ENCODE measurements at places on chromosomes 5 and 9.
A peak's percentile ranks its signal among the peaks of the same experiment; 100 is the strongest.

- DNase-seq: no peak
Observed at GRCh38 chr9:72527801-72528195, 6.4 kb downstream of the TMC1 start.

- DNase-seq: no peak
Observed at GRCh38 chr5:116528519-116529234, 45.9 kb downstream of the SEMA6A start.

GRCh38 chr5:170421826-170422225 lies 32.7 kb upstream of the KCNMB1 start:
- DNase-seq: no peak

DNA sequence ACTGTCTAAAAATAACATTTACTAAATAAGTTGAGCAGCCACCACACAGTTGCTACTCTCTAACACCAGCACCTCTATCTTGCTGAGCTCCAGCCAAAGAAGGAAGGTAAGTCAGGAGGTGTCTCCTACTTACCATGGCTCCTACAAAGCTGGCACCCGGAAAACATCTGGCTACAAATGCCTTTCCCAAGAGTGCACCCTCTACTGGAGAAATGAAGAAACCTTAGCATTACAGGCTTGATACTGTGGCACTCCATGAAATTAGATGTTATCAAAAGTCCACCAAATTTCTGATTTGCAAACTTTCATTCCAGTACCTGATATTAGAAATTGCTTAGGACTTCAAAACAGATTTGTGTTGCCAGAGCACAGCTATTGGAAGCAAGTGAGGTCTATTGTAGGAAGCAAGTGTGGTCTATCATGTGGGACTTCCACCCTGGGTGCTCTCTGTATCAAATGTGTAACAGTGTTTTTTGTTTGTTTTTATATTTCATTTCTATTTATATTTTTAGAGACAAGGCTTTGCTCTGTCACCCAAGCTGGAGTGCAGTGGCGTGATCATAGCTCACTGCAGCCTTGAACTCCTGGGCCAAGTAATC lies 25.7 kb upstream of the RFK start:
- DNase-seq: no peak

DNA sequence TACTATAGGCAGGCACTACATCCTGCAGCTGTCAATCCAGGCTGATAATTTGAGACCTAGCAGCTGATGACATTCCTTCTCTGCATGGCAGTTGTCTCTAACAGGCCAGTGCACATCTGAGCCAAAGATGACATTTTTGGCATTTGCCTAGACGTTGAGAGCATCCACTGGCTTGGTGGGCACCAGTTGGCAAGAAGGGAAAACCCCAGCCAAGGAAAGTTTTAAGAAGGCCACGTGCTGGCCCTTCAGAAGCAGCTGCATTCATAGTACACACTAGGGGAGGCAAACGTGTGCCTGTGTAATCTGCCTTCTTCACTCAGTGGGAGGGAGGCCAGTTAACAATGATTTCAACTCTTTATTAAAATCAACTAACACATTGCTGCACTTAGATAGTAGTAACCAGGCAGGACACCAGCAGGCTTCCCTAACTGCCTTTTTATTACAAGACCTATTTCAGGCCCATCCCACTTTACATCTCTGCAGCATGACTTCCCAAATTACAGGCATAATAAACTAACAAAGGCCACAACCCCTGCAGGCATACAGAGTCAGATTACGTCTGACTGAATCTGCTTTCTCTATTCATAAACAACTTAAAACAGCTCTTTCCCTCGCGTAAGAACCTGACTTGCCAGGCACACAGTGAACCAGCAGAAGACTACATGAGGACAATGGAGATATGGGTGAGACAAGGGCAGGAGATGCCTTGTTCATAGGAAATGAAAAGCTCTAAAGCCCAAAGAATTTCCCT lies 576.3 kb downstream of the PDE4D start:
- DNase-seq: peak; percentile 39

DNA sequence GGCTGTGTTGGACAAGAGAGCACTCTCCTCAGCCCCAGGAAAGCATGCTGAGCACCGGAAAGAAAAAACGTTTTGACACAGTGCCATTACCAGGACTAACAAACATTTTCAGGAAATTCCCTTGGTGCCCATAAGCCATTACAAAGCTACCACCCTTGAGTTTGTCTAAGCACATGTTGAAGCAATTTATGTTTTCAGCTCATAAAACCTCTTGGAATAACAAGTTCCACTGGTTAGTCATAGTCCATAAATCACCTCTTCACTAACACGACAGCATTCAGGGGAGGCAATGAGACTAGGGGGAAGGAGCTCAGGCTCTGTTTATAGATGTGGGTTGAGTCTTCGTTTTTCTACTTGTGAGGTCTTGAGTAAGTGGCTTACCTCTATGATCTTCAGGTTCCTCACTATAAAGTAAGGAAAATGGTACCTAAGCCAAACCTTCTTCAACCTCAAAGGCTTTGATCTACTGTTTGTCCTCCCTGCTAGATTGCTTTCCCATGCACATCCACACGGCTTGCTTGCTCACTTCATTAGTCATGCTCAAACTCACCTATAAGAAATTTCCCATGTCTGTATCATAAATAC lies 65.4 kb downstream of the DRD1 start:
- peak; percentile 92 for DNase-seq

DNA sequence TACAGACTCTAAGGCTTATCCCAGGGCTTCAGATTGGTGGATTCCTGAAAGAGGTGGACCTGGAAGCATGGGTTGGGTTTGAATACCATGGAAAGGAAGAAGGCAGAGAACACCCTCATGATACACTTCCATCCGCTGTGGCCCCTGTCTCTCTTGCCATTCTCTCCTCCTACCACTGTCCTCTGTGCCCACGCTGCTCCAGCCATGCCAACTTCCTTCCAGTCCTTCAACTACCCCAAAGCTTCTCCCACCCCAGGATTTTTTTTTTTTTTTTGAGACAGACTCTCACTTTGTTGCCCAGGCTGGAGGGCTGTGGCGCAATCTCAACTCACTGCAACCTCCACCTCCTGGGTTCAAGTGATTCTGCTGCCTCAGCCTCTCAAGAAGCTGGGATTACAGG lies 1.7 kb upstream of the SPARC start:
- DNase-seq: no peak

- no peak for DNase-seq
Observed at GRCh38 chr9:8815931-8816330, 1016.4 kb upstream of the DMAC1 start.

Data from DMS79 treated with DMSO at 0.1 percent for 48 hours (cell line).